ENCODE measurements at places on chromosomes 2 and 18.

DNA sequence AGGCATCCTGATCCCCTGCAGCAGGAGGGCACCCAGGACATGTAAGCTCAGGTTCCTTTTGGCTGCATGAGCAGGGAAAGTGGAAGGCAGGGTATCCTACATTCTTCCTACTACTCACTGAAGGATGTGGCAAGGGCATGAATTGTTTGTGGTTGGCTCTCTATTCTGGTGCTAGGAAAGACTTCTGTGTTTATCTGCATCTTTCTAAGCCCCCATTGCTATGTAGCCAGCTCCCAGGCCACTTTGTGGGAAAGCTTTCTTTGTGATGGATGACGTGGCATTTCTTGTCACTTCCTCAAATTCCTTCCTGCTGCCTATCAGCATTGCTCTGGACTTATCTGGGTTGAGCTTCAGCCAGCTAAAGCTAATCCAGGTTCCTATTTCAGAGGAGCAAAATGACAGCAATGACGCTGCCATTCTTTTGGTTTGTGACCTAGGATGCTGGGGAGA, 46.2 kb downstream of the MEIS1 start:
- no peak for DNase-seq

GRCh38 chr2:176746411-176746810, 466.2 kb upstream of the HNRNPA3 start:
- DNase-seq = no peak

GRCh38 chr2:45922577-45922988, 271.1 kb downstream of the PRKCE start:
- DNase-seq = peak; percentile 75

GRCh38 chr2:64477979-64478378, 24.0 kb downstream of the LGALSL start:
- DNase-seq = no peak

- DNase-seq = peak; percentile 98
These were observed 12.1 kb downstream of the SPIRE1 start for GRCh38 chr18:12645751-12646203.

DNA sequence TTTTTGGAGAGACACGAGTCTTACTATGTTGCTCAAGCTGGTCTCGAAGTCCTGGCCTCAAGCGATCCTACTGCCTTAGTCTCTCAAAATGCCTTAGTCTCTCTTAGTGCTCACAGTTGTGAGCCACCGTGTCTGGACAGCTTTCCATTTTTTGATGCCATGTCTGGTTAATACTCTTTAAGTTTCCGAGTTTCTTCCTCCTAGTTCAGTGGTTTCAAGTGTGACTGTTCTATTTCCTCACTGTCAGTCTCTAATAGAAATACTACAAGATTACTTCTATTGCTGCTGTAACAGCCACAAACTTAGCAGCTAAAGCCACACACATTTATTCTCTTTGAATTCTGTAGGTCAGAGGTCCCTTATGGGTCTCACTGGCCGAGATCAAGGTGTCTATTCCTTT, 125.1 kb upstream of the MGAT5 start:
- no peak for DNase-seq

- no peak for DNase-seq
These were observed 16.4 kb downstream of the KLF11 start for GRCh38 chr2:10059552-10060335.

DNA sequence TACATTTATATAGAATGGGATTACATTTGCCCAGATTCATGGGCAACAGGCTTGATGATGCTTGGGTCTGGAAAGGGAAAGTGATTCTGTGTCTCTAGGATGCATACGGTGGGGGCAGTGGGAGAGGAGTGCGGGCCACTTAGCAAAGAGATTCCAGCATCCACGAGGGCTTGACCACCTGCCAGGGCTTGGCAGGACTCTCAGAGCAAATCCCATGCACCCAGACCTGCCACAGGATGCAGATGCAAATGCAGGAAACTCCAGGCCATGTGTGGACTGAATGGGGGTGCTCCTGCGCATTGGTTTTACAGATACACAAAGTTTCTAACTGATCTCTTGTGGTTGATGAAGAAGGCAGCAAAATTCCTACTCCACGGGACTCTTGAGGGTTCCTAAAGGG, 334.7 kb downstream of the CYRIA start:
- DNase-seq = no peak

GRCh38 chr2:44189104-44189503, 20.4 kb downstream of the PPM1B start:
- DNase-seq = no peak

DNA sequence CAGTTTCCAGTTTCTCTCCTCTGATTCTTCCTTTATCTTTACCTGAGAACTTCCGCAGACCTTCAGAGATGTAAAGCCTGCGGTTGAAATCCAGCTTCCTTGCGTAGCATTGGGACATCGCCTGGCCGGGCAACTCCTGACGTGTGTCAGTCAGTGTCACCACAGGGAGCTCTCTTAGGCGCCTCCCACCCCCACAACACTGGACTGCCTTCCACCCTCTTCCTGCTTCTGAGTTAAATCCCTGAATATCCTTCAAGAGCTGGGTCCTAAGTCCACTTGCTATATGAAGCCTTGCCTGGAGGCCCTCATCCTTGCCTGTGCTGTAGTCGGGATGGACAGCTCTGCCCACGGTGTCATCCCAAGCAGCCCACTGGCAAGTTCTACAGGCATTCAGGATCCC, 179.4 kb downstream of the SEPTIN10 start:
- no peak for DNase-seq

GRCh38 chr2:134181219-134181618, 72.7 kb upstream of the MGAT5 start:
- DNase-seq = no peak

DNA sequence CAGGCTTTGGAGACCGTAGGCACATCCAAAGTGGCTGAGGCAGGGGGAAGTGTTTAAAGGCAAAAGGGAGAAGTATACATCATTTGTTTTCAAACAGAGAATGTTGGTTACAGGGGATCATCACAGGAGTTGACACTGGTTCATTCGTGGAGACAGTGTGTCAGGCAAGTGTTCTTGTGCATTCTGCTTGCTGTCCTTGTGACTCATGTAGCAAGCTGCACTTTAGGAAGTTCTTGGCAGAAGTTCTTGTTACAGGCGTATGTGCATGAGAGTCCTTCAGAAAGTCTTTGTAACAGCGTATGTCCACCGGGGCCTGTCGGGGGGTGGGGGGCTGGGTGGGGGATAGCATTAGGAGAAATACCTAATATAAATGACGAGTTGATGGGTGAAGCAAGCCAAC, 36.5 kb upstream of the B4GALT6 start:
- DNase-seq = no peak

DNA sequence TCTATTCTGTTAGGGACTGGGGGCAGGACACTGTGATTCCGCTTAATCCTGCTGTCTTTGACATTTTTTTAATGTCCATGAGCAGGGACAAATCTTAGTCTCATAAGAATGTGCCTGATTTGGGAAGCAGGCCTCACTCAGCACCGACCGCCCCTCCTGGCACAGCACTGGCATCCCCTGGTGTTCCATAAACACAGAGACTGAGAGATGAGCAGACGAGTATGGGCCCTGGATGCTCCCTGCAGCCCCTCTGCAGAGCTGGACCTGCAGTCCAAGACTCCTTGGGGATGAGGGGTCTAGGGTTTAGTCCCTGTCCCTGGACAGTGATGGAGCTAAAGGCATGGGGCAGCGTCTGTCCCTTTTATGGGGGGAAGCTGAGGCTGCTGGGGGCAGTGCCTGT, 81.6 kb downstream of the NDUFA10 start:
- DNase-seq = no peak

GRCh38 chr2:38997781-38998180, 108.1 kb downstream of the ARHGEF33 start:
- no peak for DNase-seq

- no peak for DNase-seq
These were observed 21.5 kb downstream of the GALNT1 start for GRCh38 chr18:35603008-35603407.

GRCh38 chr2:204361738-204362137, 183.5 kb upstream of the PARD3B start:
- no peak for DNase-seq

DNA sequence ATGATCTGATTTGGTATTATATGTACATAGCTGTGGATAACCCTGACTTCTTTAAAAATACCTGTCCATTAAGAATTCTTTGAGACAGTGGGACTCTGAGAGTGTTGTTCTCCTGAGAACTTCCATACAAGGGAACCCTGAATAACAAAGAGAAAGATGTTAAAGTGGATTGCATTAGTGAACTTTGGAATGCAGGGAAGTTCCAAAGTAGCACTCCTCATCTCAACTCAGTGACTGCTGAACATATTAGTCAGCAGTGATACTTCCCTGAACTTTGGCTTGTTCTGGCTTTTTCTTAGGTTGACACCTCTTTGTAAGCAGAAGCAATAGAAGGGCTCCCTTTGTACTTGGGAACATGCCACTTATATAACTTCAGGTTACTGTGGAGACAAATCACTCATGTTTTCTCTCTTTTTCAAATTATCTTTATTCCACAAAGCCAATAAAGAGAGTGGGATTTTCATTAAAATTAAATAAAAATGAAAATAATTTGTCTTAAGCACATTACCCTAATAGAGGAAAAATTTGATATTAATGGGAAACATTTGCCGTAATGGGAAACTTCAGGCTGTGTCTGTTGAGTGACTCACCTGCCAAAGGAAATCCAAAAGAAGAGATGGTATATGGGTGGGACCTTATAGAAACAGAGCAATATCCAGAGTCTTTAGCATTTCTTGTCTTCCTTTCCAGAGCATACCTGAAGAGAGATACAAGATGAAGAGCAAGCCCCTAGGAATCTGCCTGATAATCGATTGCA, 33.3 kb downstream of the CFLAR start:
- no peak for DNase-seq

DNA sequence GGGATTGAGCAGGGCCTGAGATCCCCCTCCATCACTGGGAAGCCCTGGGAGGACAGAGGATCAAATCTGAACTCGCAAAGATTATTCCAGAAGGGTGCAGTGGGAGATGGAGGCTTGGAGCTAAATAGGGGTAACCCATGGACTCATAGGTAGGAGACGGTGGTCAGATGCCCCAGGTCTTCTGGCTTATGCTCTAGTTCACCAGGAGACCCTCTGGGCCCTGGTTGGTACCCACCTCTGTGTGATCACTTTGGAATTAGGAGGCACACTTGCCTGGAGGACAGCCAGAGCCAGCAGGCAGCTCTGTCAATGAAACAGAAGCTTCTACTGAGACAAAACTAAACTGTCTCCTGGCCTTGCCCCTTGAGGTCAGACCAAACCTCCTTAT, 110.6 kb downstream of the TGFA start:
- DNase-seq = no peak

DNA sequence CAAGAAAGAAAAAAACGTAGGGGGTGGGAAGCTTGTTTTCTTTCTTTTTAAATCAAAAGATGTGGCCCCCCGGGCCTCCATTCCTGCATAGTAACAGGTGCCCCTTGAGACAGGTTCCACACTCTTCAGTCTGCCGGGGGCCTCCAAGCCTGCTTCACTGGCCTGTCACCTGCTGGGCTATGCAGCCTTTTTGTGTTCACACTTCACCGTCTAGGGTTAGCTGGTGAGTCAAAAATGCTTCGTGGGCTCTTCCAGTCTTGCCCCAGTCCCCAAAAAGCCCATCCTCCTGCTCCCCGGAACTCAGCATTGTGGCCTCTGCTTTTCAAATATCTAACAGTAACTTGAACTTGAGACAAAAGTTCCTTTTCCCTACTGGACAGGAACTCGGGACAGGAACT, 67.9 kb downstream of the POLR1A start:
- no peak for DNase-seq

DNA sequence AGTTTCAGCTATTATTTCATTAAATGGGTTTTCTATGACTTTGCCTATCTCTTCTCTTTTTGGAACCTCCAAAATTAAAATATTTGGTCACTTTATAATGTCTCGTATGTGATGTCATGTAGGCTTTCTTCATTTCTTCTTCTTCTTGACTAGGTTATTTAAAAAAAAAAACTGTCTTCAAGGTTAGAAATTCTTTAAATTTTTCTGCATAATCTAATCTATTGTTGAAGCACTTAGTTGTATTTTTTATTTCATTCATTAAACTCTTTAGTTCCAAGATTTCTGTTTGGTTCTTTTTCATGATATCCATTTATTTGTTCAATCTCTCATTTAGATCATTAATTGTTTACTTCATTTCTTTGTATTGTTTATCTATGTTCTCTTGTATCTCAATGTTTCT, 43.8 kb upstream of the ROCK1 start:
- DNase-seq = no peak

DNA sequence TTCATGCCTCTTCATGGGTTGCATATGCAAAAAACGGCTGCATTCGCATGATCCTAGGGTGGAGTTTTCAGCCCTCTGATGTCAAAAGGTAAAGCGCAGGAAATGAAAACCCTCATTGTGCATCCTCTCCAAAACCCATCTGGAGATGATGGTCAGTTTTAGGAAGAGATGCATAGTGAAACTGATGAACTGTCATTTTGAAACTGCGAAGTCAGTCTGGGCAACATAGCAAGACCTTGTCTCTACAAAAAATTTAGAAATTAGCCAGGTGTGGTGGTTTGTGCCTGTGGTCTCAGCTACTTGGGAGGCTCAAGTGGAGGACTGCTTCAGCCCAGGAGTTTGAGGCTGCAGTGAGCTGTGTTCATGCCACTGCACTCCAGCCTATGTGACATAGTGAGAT, 2.5 kb upstream of the TTLL4 start:
- DNase-seq = no peak

- DNase-seq = no peak
These were observed 113.3 kb downstream of the GALNT1 start for GRCh38 chr18:35694808-35695207.

All from DMS79 treated with DMSO at 0.1 percent for 48 hours (cell line).